ENCODE measurements at places on chromosomes 12 and 14.

- no peak for DNase-seq
Observed at GRCh38 chr14:100824901-100825712, 811 bp upstream of the MEG3 start.

GRCh38 chr12:168763-169525 lies 45.0 kb downstream of the SLC6A12 start:
- no peak for DNase-seq

DNA sequence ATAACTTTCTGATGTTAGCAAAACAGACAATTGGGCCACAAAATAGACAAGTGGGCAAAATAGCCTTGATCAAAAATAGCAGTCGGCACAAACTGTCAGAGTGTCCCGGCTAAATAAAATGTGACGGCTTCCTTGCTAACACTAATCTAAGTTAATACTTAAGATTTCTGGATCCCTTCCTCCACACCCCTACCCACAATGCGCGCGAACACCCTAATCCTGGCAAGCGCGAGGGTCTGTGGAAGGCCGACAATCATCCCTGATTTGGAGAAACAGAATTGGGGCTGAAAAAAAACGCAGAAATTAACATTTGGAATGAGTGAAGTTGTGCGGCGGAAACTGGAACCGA lies 489 bp downstream of the CEP290 start:
- DNase-seq, result no peak

DNA sequence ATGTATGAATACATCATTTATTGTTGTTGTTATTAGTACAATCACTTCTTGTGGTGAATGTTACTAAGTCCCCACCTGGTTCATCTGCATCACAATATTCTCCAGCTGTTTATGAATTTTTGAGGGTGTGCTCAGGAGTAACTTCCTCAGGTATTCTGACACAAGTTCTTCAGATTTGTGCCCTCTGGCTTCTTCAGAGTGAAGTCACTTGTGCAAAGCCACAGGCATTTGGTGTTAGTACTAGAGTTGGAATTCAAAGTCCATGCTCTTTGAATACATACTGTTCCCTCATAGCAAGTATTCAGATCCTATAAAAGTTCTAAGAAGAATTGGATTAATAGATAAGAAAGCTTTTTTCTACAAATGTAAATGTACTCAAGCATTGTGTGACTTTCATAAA lies 150.3 kb upstream of the AVPR1A start:
- no peak for DNase-seq

GRCh38 chr12:92078167-92079053 lies 67.2 kb downstream of the BTG1 start:
- no peak for DNase-seq

DNA sequence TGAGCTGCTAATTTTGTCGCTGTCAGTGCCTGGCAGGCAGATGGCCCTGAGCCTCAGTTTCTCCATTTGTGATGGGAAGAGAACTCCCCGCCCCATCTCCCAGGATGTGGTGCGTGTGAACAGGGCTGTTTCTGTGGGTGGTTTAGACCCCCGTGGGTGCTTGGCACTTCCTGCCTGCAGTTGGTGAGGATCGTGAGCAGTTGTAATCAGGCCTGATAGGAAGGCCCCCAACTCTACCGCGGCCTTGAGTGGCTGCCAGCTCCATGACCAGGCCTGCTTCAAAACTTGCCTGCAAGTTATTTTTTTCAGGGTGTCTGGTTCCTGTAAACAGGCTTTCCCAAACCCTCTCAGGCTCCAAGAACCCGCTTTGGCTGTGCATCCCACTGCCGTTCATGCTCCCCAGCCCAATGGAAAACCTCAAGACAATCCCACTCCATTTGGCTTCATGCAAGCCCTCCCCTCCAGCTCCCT lies 138.4 kb downstream of the ZFP36L1 start:
- DNase-seq, result no peak

- no peak for DNase-seq
Observed at GRCh38 chr12:102513272-102513671, 32.9 kb upstream of the IGF1 start.

- no peak for DNase-seq
Observed at GRCh38 chr14:72781561-72782508, 112.1 kb downstream of the DPF3 start.

DNA sequence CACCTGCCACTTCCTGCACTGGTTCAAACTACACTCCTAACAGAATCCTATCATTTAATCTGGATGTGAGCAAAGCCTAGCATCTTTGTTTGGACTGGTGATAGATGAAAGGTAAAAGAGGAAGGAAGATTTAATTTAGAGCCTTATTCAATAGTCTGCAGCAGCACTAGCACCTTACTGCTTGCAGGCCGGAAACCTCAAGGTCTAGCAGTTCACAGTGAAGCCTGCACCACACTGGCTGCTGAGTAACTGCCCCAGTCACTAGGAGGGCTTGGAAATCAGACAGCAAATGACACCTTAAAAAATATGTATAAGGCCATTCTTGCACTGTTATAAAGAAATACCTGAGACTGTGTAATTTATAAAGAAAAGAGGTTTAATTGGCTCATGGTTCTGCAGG lies 358.0 kb downstream of the DAD1 start:
- no peak for DNase-seq

- DNase-seq, result no peak
Observed at GRCh38 chr14:98721061-98721460, 550.9 kb downstream of the BCL11B start.

DNA sequence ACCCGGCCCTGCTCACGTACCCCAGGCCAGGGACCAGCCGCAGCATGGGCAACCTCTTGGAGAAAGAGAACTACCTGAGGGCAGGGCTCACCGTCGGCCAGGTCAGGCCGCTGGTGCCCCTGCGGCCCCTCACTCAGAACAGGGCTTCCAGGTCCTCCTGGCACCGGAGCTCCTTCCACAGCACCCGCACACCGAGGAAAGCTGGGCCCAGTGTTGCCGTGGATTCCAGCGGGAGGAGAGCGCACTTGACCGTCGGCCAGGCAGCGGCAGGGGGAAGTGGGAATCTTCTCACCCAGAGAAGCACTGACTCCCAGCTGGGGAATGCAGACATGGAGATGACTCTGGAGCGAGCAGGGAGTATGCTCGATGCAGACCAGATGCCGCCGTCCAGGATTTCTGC lies 7.9 kb upstream of the VAMP1 start:
- DNase-seq, result no peak

DNA sequence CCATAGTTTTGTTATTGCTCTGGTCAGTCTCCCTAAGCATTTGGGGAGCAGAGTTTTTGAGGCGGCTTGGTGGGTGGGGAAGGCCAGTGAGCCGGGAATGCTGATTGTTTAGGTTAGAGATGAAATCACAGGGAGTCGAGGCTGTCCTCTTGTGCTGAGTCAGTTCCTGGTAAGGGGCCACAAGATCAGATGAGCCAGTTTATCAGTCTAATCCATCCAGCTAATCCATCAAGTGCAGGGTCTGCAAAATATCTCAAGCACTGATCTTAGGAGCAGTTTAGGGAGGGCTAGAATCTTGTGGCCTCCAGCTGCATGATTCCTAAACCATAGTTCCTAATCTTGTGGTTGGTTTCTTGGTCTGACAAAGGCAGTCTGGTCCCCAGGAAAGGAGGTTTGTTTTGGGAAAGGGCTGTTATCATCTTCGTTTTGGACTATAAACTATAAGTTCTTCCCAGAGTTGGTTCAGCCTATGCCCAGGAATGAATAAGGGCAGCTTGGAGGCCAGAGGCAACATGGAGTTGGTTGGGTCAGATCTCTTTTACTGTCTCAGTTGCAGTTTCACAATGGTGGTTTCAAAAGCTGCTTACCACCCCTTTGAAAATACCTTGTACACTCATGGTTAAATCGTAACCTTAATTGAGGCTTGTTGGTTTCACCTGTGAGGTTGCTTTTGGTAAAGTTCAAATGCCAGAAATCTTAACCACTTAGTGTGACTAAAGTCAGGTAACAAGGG lies 33.6 kb upstream of the HIGD1C start:
- no peak for DNase-seq

DNA sequence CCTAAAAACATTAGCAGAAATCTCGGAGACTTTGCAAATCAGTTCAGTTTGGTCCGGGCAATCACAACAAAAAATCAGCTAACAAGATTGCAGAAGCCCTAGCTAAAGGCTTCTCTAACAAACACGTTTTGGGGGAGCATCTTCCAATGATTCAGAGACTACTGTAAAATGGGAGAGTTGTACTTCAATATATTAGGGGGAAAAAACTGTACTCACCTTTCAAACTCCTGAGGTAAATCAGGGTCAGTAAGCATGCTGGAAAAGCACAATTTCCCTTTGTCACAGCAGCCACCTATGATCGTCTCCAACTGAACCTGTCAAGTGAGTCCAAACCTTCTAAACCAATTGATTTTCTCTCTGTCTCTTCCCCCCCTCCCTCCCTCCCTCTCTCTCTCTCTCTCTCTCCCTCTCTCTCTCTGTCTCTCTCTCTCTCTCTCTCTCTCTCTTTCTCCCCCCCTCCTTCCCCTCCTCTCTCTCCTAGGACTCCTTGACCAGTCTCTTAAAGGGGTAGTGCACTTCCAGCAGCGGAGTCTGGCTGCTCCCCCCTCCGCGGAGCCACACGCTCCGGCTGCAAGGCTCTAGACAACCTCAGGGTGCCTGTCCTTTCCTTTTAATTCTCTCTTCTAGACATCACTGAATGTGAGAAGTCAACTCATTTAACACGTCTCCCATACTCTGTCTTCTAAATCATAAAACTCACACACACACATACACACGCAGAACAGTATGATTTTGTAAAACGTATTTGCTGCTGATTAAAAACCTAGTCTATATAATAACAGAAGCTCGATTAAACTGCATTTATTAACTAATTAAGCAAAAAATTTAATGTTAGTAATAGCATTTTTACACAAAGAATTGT lies at the start of gene SOX5:
SOX5 (minus strand) TSS at position 323 of the 862 bp plus-strand sequence; CDS start at position 254, 69 bp downstream.
- peak; percentile 27 for DNase-seq

GRCh38 chr12:53298164-53298563 lies 1.3 kb upstream of the MYG1 start:
- DNase-seq, result peak; percentile 20

DNA sequence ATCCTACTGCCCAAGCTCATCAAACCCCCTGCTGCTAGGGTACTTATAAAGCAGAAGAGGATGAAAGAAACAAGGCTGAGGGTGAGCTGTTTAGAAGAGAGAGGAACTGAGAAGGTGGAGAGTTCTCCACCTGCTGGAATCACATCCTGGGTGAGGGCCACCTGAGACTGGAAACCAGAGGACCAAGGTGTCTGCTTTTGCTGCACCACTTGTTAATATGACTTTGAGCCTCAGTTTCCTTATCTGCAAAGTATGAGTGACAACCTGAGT lies 203.2 kb upstream of the SSTR1 start:
- DNase-seq, result no peak

DNA sequence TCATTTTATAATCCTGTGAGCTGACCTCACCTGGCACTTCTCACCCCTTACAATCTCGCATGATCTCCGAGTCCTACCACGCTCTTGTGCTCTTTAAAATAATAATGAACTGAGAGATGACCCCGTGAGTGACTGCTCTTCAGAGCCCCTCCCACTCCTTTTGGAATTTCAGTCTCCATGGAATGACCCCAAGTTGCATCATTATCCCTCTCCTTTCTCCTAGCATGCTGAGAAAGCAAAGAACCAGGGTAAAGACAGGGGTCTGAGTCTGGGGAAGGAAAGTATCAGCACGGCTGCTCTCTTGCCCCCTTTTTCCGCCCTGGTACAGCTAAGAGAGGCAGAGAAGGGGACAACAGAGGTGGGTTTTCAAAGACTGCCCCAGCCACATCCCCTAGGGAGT lies 178.3 kb upstream of the PLEKHA5 start:
- DNase-seq, result no peak

GRCh38 chr12:113142173-113142885 lies 6.8 kb upstream of the RASAL1 start:
- DNase-seq, result peak; percentile 82

DNA sequence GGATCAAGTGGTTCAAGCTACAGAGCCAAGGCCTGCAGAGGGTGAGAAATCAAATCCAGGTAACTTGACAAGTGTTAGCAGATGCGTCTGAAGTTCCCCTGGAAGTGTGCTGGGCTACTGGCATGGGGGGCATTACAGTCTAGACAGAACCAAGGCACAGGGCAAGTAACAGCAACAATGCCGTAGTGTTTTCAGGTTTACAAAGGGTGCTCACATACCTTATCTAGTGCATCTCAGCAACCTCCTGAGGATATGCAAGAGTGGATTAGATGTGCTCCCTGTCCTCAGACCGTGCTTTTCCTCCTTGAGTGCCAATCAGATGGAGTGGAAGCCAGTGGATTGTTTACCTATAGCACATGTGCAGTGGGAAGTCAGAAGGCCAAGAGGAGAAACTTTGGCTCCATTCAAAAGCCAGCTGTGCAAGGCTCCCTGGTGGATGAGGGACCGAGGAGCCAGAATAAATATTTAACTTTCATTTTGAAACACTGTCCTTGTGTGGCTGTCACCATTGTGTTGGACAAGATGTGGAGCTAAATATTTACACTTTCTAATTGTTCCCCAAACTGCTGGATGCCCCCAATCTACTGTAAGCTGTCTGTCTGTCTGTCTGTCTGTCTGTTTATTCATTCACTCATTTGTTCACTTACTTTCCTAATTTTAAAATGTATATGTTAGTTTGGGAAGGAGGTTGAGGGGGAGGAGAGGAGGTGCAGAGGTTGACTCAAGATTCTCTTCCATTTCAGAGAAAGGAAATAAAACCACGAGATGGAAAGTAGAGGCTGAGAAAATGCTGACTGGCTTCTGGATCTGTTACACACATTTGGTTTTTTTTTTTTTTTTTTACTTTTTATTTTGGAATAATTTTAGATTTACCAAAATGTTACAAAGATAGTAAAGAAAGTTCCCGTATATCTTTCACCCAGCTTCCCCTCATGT lies 184.0 kb upstream of the PARP11 start:
- peak; percentile 46 for DNase-seq

GRCh38 chr12:108267450-108267849 lies 71.7 kb downstream of the CMKLR1 start:
- DNase-seq, result no peak

DNA sequence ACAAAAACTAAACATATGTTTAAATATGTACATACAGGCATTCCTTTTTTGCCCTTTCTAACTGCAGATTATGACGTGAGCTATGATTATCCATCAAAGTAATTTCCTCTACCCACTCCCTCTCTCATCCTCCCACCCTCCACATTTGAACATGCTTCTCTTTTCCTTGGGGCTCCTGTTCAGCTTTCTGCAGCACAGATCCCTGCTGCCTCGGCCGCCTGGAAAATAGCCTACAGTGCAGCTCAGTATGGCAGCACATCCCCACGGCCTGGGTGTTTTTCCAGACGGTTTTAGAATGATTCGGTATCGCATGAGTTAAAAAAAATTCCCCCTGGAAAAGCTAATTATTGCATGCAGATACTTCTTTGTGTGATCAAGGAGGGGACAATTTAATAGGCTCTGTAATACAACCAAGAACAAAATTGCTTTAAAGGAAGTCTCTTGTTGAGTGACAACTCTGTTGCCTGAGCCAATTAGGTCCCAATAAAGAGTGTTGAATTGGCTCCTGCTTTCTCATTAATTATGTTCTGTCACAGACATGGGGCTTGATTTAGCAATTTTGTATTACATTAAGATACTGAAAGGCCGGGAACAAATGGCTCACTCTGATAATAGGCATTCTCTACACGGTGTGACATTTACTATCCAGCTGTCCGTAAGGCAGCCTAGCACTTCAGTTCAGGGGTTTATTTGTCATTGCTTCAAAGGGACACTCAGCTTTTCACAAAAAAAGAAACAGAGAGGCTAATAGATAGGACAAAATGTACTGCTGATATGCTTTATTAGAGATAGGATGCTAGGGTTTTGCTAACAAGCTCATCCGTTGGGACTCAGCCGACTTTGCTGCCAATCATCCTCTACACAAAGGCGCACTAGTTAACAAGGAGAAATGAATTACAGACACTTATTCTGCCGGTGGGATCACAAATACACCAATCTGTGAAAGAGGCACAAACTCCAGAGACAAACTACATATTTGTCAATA lies 285.8 kb upstream of the G2E3 start:
- no peak for DNase-seq
